CD4-positive, alpha-beta T cell treated with Interleukin-2 at 100 ng/mL for 4 hours (primary cell): ENCODE measurements at places on chromosomes 3 and 15.

DNA sequence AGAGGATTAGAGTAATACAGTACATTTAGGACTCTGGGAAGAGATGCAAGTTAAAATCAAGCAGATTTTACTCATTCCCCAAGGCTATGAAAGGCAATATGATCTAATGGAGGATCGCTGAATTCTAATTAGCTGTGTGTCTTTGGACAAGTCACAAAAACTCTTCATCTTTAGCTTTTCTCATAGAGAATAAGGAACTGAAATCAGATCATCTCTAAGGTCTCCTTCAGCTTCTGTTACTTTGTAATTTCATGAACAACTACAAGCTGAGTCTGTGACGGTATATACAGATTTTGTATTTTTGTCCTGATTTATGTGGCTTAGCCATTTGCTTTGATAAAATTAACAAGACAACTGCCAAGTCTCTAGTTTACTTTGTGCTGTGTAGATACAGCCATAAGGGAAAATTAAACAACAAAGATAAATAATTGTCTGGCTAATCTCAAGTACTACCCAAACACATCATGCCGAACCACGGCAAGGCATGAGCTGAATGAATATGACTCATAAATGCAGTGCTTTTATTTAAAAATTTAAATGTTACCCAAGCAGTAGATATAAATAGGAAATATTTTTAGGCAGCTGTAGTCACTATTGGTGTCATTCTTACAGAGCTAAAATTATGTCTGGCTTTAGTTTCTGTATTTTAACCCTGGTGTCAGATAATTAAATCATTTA lies 81.5 kb downstream of the GAP43 start:
- DNase-seq = no peak

DNA sequence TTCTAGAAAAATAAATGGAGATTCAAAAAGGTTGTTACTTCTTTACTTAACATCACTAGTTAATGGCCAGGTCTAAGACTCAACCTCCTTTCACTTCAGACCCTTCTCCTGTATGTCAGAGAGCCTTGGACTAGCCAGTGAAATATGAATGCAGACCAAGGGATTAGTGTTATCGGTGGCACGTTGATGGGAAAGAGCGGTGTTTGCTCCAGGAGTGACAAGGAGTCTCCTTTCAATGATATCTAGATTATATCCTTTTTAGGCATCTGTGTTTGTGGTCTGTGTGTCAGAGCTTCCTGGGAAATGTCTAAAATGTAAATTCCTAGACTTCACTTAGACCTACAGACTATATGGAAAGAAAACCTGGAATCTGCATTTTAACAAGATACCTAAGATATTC lies 658.0 kb upstream of the KCNMB2 start:
- no peak for DNase-seq

- peak; percentile 25 for DNase-seq
These were observed 39.0 kb upstream of the BLM start for GRCh38 chr15:90677807-90678790.

GRCh38 chr15:47820747-47821319 lies 103.5 kb downstream of the SEMA6D start:
- DNase-seq = no peak

GRCh38 chr3:108301695-108302404 lies 5.5 kb downstream of the HHLA2 start:
- peak; percentile 38 for DNase-seq

GRCh38 chr3:178388473-178388872 lies 147.8 kb upstream of the KCNMB2 start:
- no peak for DNase-seq

- DNase-seq = no peak
These were observed 2.7 kb upstream of the PCCB start for GRCh38 chr3:136247436-136247835.

- no peak for DNase-seq
These were observed 137.4 kb upstream of the POU1F1 start for GRCh38 chr3:87413814-87414213.

GRCh38 chr15:45522328-45523165 lies at the start of gene SLC30A4:
SLC30A4 (minus strand) TSS chr15:45522755; CDS start chr15:45522354, 401 bp downstream.
- peak; percentile 71 for DNase-seq

DNA sequence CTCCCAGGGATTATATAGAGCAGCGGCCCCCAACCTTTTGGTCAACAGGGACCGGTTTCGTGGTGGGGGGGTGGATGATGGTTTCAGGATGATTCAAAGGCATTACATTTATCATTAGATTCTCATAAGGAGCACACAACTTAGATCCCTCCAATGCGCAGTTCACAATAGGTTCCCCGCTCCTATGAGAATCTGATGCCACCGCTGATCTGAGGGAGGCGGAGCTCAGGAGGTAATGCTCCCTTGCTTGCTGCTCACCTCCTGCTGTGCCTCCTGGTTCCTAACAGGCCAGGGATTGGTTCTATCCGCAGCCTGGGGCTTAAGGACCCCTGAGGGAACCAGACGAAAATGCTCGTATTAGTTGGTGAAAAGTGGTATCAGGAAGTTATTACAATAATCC lies 1.3 kb upstream of the HACD2 start:
- DNase-seq = peak; percentile 32

DNA sequence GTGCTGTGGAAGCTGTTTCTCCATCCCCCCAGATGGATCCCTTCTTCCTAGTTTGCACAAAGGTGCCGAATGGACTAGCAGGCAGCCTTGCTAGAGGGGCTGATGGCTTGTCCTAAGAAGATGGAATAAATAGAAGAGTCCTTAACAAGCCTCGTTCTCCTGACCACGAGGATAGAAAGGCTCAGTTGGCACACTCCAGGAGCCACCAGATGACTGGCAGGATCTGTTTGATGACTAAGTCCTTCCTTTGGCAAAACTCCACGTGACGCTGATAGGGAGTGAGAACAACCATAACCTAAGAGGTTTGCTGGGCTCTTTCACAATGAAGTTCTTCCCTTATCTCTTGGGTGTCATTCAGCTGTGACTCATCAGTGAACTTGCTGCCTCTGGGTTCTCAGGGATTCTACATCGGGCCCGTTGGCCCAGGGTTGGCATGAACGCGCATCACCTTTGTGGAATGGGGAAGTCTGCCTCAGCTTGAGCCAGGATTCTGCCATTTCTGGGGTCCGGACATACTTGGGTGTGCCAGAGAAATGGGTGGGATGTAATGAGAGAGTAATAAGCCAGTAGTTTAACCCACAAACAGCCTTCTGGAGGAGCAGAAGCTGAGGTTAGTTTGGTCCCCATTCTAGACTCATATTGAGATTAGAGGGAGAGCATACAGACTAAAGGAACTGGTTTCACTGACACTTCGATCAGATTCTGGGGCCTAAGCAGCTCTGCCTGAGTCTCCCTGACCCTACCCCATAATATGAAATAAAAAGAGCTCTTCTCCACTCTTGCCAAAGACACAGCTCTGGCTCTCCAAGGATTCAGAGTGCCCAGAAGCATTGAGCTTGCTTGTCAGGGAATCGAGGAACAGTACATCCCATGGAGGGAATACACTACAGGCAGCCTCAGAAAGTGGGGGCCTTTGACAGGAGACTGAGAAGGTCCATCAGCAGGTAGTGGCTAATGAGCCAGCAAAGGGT lies 2.0 kb upstream of the MELTF start:
- peak; percentile 10 for DNase-seq

- DNase-seq = peak; percentile 11
These were observed 56.0 kb downstream of the KBTBD12 start for GRCh38 chr3:127970966-127971592.

- no peak for DNase-seq
These were observed 46.7 kb upstream of the RAP2B start for GRCh38 chr3:153115326-153115725.

DNA sequence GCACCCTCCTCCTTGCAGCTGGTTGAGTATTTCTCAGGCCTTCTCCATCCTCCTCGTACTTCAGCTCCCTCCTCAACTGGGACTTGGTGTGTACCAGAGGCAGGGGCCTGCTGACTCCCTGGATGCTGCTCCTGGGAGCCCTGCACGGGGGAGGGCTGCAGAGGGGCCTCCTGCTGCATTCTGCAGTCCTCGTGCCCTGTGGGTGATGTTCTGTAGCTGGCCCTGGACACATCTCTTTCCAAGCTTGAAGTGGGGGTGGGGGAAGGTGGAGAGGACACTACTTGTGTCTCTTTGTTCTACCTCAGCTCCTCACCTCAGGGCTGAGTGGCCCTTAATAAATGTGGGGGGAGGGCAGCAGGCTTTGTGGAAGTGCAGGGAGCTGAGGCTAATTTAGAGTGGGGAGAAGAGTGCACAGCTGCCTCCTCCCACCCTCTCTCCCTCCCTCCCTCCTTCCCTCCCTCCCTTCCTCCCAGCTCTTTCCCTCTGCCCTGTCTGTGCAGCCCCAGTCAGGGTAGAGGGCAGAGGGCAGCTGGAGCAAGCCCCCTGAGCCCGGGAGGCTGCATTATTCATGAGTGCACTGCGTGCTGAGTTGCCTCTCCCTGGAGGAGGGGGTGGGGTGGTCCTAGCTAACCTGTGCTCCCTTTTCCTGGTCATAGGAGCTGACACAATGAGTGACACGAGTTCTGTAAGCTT lies 3.7 kb upstream of the GRM2 start:
- no peak for DNase-seq

DNA sequence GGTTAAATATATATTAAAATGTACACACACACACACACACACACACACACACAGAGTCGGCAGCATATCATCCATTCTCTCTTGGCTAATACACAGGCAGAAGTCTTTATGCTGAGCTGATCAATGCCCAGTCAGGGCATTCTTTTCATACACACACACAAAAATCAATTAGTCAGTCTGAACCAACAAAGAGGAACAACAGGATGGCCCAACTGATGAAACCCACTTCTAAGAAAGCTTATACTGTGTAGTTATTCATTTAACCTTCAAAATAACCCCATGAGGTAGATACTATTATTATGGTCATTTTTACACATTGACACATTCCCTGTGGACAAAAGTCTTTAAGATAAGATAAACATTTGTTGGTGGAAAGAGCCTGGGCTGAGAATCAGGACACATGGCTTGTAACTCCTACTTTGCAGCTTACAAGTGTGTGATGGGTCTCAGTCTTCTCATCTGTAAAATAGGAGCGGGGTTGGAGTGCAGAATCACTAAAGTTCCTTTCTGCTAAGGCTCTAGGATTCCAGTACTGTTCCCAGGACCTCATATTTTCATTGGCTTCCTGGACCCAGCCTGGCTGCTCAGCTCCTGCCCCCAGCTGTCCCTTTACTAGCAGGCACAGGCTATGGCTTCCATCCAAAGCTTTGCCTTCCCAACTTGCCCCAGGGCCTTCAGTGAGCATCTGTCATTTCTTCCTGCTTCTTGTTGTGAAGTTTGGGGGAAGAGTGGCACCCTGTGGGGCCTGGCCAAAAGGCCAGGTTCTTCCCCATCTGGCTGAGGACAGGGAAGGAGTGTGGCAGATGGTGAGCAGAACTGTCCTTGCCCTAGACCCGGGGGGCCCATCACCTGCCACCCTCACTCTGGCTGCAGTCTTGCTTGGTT lies 27.2 kb upstream of the GLCE start:
- no peak for DNase-seq

DNA sequence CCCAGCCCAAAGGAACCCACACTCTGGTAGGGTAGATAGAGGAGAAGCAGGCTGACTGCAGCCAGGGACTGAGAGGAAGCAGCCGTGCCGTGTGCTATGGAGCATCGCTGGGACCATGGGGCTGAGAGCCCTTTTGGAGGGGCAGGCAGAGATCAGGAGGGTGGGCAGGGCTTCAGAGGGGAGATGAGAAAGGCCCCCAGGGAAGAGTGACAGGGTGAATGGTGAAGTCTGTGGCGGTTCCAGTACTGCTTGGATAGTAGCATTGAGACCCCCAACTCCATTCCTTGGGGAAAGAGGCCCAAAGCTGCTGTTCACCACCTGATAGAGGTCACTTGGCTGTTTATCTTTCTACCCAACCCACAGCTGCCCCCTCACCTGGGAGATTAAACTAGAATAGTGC lies 80.0 kb upstream of the MRPS22 start:
- no peak for DNase-seq

GRCh38 chr3:122265957-122266356 lies 59.1 kb upstream of the CSTA start:
- no peak for DNase-seq

DNA sequence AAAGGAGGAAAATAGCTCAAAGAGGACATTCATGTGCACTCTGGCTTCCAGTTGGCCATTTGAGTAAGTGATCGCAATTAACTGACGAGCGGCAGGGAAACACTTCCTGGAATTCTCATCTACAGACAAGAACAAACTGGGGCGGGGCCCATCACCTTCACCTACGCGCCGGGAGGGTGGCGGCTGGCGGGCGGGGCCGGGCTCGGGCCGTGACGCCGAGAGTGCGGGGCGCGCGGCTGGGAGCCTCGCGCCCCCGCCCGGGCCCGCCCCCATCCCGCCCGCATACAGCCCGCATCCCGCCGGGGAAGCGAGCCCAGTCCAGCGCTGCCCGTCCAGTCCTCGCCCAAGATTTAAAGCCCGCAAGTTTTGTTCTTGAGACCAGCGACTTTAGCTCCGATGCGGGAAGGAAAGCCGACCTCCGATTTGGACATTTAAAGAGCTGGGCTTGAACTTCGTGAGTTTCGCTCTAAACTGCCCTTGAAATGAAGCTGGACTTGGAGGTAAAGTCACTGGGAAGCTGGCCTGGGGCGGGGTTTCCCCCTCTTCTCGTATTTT lies at the start of gene B3GNT5:
Gene B3GNT5, plus strand, starts transcription at position 281 of the 555 bp plus-strand sequence. CDS start 16,546 bp downstream, outside the sequence.
- peak; percentile 20 for DNase-seq

- DNase-seq = no peak
These were observed 45.6 kb downstream of the TMEM266 start for GRCh38 chr15:76105391-76105790.

- no peak for DNase-seq
These were observed 115.9 kb upstream of the PRR20G start for GRCh38 chr3:127403795-127404194.

DNA sequence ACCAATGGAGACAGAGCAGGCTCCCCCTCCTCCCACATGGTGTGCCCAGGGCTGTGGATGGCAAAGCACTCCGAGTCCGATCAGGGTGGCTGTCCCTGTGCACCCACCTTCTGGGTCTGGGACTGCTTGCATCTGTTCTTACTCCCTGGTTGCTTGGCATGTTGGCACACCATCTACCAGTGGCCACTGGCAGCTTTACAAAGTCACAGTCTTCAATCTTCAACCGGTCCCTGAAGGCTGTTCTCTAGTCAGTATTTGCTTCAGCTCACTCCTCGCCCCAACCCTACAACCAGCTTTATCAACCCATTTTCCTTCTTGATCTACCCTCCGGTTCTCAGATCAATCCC lies 14.8 kb downstream of the HOMER2 start:
- no peak for DNase-seq

DNA sequence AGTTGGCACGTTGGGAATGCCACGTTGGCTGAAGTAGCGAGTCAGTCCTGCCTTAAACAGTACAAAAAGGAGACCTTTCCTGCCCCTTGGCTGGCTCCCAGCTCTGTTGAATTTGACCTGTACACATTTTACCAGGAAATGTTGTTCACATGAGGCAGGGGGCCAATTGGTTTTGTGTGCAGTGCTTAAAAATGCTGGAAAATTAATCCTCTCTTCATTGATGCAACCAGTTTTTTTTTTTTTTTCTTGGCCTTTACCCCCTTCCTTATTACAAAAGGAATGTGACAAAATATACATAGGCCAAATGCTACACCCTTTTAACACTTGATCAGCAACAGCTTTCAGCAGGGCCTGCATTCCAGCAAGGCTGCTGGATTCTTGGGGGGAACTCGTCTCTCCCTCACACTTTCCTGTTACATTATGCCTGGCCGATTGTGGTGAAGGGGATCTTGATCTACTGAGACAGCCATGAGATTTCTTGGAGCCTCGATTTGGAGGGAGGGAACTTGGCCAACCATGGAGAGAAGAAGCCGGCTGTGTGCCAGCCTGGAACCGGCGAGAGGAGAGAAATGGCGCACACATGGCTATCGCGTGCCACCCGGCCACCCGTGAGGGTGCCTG lies 93.1 kb downstream of the DNASE1L3 start:
- DNase-seq = no peak
